Vagina (tissue), 2 donors: ENCODE measurements at places on chromosomes 1 and 21. TPM values are rescaled to one million over a fixed set of nuclear protein-coding genes. Genes with fewer than 3 reads are reported as not detected.

The CCDC18 gene
- 17.7 TPM for total RNA-seq

The NEK2 gene
- total RNA-seq: 1.7 TPM

The FAM131C gene
- total RNA-seq: 0.98 TPM

The PTCH2 gene
- total RNA-seq: 0.98 TPM

The REN gene
- not detected for total RNA-seq

The SPOCD1 gene
- 4.2 TPM for total RNA-seq

The ACKR1 gene
- 102 TPM for total RNA-seq
